Breast epithelium (tissue), 4 donors: ENCODE measurements at places on chromosomes 3 and 15.

DNA sequence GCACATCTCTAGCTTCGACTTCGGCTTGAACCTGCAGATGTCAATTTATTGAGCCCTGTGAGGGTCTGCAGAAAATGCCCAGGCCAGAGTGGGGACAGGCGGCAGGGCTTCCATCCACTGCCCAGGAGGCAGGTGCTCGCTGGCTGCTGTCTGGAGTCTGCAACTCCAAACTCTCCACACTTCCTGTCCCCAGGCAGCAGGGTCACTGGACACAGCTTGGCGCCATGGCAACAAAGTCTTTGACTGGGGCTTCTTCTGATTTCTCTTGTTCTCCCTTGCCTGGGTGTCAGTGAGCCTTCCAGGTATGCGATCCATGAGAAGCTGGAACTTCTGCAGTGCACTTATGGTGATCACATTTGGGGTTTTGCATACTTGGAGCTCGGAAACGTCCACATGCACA, 33.5 kb downstream of the SV2B start:
- no peak for DNase-seq

GRCh38 chr3:189202106-189202505, 30.3 kb downstream of the TPRG1 start:
- DNase-seq, result no peak

DNA sequence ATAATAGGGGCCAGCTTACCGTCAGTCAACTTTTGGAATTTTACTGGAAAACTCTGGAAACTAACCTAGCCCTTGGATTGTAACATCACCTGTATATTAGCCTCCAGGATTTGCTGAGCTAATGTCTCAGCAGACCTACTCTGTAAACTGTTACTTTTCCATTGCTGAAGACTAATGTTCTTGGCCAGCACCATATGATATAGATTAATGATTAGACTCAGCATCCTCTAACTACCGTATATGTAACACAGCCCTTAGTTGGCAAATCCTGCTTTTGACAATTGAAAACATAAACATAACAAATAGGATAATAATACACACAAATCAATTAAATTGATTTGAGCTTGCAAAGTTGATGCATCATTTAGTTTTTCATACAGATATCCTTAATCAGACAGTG, 26.6 kb upstream of the GBE1 start:
- DNase-seq, result no peak

DNA sequence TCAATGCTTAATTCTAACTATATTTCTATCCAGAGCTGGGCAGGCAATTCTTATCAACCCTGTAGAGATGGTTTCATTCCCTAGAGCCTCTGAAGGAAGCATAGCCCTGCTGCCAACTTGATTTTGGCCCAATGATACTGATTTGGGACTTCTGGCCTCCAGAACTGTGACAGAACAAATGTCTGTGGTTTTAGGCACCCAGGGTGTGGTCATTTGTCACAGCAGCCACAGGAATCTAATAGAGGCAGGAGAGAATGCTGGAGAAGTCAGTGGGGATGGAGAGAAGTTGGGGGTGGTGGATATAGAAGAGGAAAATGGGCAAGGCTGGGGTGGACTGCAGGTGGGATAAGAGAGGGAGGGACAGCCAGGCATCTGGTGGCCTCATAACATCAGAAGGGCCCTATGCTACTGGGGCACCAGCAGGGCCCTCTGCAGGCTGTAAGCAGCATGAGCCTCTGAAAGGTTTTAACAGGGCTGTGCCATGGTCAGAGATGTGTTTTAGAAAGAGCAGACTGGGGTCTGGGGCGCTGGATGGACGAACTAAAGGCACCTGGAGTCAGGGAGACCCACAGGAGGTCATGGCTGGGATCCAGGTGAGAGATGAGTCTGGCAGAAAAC, 19.8 kb downstream of the MRPS11 start:
- no peak for DNase-seq

DNA sequence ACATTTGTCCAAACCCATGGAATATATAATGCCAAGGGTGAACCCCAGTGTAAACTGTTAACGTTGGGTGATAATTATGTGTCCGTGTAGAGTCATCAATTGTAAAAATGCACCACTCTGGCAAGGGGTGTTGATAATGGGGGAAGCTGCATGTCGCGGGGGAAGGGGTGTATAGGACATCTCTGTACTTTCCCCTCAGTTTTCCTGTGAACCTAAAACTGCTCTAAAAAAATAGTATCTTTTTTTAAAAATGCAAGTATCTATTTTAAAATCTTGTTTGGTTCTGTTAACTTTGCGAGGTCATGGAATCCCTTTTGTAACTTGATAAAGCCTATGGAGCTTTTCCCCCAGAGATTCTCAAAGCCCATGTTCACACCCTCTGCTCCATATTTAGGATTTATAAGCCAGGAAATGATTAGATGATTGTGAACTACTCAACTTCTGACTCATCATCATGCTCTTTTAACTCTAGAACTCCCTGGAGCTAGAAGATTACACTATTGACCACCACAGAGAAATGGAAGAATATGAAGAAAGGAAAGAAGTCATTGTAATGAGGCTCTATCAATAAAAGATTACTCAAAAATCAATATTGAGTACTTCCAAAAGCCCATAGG, 56.1 kb upstream of the C3orf49 start:
- no peak for DNase-seq

DNA sequence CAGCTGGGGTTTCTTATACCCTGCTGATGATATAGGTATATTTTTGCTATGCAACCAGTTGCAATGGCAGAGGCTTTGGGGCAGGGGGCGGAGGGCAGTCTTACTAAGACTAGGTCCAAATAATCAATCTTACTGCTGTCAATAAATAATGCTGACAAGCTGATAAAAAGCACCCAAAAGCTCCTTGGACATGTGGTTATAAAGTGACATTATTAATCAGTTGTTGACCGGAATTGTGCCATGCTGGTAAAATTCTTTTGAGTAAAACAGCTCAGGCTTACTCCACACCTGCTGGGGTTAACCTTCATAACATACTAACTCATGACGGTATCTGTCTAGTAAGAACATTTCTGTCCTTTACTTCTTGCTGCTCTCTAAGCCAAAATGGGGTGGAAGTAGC, 101.9 kb downstream of the CHST2 start:
- DNase-seq, result no peak

- no peak for DNase-seq
These were observed 26.2 kb upstream of the ANXA2 start for GRCh38 chr15:60424006-60424405.

GRCh38 chr15:53759411-53759931, at the start of gene WDR72:
TSS of gene WDR72 (minus strand) at chr15:53759663. CDS start at chr15:53733149, 26,514 bp downstream.
- no peak for DNase-seq

- DNase-seq, result no peak
These were observed 35.6 kb upstream of the MUC4 start for GRCh38 chr3:195847055-195847950.

DNA sequence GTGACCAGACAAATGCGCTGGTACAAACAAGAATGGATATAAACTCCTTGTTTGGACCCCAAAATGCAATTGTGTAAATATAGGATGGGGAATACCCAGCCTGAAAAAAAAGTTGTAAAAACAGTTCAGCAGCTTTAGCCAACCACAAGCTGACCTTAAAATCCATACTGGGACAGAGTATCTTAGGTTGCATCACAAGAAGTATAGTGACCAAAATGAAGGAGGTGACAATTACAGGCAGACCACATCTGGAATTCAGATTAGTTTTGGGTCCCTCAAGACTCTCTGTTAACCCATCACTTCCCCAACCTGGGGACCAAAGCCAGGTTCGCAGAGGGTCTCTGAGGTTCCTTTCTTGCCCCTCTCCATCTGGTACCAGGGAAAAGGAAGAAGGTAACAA, 115.9 kb upstream of the PRR20G start:
- DNase-seq, result no peak

DNA sequence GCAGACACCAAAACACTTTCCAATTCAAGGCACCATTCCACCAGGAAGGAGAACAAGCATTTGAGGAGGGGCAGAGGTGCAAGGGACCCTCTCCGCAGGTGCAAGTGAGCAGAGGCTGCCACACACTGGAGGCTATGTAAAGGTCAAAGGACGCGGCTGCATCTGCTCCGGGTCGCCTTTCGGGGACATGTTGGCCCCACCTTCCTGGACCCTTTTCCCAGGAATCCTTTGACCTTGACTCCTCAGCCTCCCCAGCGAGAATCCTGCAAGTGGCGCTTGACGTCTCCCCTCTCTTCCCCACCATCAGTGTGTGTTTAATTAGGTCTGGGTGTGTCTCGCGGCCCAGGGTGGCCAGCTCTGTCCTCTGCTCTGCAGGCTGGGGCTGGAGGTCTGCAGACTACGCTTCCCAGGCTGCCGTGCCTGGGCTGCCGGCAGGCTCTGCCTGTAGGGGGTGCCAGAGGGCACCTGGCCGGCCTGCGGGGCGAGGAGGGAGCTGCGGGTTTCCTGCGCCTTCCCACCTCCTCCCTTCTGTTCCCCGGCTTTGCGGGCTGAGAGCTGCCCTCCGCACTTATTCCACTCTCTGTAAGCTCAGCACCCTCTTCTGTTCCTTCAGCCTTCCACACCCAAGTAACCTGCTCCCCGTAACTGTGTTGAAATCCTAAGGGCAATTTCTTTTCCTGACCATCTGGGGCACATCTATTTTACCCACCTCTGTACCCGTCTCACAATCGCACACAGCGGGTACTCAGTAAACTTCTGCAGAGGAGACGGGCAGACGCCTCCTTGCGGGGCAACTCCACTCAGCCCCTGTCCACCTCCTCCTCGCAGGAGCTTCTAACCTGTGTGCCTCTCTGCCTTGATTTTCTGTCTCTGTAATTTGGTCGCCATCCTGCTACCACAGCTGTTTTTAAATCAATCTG, 129.8 kb downstream of the NSMCE3 start:
- peak; percentile 48 for DNase-seq

GRCh38 chr3:179027326-179027900, 44.2 kb downstream of the ZMAT3 start:
- DNase-seq, result no peak

DNA sequence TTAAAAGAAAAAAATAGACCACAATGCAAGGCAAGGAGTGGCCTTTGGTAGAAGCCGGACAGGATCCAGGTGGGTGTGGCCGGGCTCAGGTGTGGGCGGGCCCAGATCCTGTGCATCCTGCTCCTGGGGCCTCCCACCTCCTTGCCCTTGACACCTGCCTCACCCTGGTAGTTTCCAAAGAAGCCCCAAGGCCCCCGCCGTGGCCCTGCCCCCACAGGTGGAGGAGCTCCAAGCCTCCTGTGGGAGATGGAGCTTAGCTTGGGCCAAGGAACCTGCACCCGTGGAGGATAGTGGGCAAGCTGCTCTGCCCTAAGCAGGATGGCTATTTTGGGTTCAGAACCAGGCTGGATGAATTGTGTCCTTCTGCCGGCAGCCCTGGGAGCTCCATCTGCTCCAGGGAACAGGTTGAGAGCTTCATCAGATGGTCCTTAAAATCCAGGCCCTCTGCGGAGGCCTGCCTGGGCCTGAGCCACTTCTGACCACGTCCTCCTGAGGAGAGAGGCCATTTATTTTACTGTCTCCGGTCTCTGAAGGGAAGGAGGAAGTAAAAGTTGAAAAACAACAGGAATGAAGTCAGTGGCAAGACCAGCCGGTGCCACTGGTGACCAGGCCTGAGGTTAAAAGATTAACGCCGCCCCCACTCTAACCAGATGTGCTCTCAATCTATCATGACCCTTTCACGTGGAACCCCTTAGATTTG, 53.9 kb upstream of the KLF13 start:
- peak; percentile 35 for DNase-seq

DNA sequence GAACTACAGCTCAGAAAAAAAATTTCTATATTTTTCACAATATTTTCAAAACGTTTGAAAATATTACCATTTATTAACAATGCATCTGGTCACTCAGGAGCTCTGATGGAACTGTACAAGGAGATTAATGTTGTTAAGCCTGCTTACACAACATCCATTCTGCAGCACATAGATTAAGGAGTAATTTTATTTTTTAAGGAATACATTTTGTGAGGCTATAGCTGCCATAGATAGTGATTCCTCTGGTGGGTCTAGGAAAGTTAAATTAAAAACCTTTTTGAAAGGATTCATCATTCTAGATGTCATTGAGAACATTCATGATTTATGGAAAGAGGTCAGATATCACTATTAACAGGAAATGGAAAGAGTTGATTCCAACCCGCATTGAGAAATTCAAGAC, 196.9 kb downstream of the C3orf38 start:
- no peak for DNase-seq

GRCh38 chr3:107701299-107701698, 178.5 kb downstream of the BBX start:
- no peak for DNase-seq

DNA sequence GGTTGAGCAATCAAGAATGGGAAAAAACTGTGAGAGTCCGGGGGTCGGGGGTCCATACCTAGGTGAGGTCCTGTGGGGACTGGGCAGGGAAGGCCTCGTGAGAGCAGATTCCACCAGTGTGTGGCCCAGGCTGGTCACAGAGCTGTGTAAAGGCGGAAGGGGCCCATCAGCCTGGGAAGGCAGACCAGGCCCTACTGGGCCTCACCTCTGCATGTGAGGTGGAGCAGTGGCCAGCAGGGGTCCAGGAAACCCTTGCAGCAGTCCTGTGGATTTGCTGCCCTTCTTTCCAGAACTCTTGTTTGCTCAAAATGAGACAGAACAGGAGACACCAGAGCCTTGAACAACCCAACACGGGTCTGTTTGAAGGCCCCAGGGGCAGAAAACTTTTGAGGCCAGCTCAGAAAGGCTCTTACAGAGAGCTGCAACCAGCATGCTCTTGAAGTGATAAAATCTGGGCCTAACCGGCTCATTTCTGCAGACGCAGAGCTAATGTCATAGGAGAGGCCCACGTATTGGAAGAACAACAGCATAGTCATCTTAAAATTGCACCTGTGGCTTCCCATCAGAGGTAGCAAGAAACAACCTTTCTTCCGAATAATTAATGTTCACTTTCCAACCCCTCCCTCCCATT, 30.3 kb upstream of the HHATL start:
- no peak for DNase-seq

- no peak for DNase-seq
These were observed 55.2 kb downstream of the ARNT2 start for GRCh38 chr15:80459380-80459779.

GRCh38 chr15:99123713-99124451, 19.0 kb downstream of the SYNM start:
- DNase-seq, result peak; percentile 88

DNA sequence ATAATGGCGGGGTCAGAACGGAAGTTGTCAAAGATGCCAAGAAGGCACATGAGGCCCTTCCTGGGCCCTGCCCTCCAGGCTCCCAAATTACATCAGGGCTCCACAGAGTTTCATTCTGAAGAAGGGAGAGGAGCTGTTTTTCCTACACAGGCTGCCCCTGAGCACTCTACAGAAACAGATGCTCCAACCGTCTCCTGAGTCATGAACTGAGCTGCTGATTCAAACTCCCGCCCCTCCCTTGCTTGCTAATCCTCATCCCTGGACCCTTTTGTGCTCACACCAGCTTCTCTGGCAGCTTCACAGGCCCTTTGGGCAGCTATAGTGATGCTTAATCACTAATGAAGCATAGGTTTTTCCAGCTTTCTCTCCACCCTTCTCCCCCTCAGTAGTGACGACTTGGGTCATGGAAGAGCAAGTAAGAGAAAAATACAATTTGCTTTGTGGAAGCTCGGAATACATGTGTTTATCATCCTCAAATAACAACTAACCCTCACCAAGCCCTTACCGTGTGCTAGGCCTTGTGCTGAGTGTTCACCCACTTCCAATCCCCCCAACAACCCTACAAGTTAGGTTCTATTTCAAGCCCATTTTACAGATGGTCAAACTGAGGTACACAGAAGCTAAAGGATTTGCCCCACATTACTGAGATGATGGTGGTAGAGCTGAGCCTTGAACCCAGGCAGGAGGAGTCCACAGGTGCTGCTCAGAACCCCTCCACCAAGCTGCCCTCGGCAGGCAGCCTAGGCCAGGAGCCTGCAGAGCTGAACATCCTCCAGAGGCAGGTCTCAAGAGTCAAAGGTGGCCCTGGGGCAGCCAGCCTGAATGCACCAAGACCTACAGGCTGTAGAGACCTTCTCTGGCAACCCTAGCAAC, 21.9 kb downstream of the MEGF11 start:
- no peak for DNase-seq

- DNase-seq, result peak; percentile 17
These were observed 156.2 kb downstream of the CLSTN2 start for GRCh38 chr3:140091143-140091542.
